ENCODE measurements at places on chromosomes 2 and 18.

GRCh38 chr2:229470781-229471180, 199.7 kb upstream of the PID1 start:
- DNase-seq, result no peak

- no peak for DNase-seq
These were observed 216.3 kb downstream of the C1D start for GRCh38 chr2:67846370-67847070.

GRCh38 chr2:14448340-14448739, 184.2 kb upstream of the LRATD1 start:
- no peak for DNase-seq

DNA sequence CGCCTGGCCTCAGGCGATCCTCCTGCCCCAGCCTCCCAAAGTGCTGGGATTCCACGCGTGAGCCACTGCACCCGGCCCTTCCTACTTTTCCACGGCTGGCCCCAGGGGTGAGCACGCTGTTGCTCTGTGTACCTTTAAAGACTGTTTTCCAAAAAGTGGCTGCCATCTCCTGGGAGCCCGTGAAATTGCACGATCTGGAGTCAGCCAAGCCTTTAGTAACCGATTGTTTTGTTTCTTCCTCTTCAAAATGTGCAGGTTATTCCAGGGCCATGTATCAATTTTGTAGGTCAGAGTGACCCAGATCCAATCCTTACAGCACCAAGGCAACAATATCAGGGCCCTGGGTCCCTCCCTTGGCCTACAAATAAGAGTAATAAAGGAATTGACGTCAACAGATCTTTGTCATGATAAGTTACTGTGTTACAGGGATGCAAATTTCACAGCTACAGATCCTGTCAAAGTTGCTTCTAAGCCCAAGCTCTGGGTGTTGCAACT, 135.6 kb upstream of the ZNF236 start:
- no peak for DNase-seq

DNA sequence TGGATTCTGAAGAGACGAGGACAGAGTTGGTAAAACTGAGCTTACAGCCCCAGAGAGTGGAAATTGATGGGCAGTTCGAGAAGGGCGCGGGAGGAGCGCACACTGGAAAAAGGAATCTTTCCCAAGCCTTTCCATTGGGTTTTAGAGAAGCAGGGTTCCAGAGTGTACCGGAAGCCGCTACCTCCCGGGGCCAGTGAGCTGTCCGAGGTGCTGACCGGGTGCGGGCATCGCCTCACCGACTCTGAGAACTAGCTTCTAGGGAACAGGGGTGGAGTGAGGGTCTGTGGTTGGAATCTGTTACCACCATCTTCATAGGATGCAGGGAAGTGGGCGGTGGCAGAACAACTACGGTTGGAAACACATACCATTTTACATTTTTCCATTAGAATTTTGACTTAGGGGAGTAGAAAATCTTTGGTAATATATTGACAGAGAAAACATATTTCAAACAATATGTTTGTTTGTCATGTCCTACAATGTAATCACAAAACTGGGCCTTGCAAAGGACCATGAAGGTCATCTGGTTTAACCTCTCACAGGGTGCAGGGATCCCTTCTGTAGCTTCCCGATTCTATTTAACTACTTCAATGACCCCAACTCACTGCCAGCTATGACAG, 724 bp downstream of the NMS start:
- DNase-seq, result no peak

GRCh38 chr2:88216641-88217040, 46.5 kb downstream of the THNSL2 start:
- no peak for DNase-seq

GRCh38 chr2:127072970-127073369, 34.0 kb downstream of the BIN1 start:
- DNase-seq, result no peak

DNA sequence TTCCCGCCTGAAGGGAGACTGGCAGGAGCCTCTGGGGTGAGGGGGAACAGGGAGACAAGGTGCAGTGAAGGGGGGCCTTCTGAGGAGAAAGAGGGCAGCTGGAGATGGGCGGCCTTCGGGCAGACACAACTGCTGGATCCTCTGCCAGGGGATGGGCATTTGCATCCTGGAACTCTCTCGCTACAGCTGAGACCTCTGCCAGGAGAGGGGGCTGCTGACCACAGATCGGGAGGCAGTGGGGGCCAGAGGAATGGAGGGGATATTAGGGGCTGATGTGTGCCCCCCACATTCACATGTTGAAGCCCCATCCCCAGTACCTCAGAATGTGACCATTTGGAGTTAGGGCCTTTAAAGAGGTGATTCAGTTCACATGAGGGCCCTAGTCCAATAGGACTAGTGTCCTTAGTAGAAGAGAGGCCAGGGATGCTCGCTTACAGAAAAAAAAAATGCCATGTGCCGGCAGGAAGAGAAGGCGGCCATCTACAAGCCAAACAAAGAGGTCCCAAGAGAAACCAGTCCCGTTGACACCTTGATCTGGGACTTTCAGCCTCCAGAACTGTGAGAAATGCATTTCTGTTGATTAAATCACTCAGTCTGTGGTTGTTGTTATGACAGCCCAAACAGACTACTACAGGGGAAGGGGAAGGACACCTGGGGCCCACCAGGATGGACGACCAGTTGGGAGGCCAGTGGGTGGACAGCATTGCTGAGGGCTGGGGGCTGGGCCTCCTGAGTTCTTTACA, 50.0 kb downstream of the TRABD2A start:
- no peak for DNase-seq

- no peak for DNase-seq
These were observed 38.4 kb downstream of the EIF4E2 start for GRCh38 chr2:232588680-232589585.

GRCh38 chr18:59839931-59840685, 59.7 kb upstream of the PMAIP1 start:
- DNase-seq, result no peak

- DNase-seq, result no peak
These were observed 230.5 kb downstream of the FIGN start for GRCh38 chr2:163505281-163505680.

GRCh38 chr2:185510060-185510459, 228.5 kb upstream of the FSIP2 start:
- DNase-seq, result no peak

- no peak for DNase-seq
These were observed 219.5 kb downstream of the BCL2 start for GRCh38 chr18:63099848-63100629.

DNA sequence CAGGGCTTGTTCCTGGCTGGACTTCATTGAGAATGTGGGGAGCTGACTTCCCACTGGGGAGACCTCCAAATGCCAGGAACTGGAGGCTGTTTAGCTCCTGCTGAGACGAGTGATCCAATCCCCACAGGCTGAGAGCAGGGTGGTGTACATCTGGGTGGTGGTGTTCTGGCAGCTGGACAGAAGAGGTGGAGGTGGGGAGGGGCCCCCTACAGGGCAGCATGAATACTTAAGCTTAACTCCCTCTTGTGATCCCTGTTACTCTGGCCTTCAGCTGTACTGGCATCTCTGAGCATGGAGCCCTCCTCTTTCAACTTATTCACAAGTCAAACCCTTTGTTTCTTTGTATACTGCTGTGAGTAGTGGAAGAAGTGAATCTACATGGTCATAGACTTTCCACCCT, 167.8 kb upstream of the LYPD1 start:
- DNase-seq, result no peak

- no peak for DNase-seq
These were observed 542 bp upstream of the CNNM3 start for GRCh38 chr2:96815326-96816126.

GRCh38 chr2:181231151-181231550, 226.0 kb upstream of the ITGA4 start:
- no peak for DNase-seq

- no peak for DNase-seq
These were observed 106.5 kb downstream of the SMAD7 start for GRCh38 chr18:48844271-48844670.

- DNase-seq, result no peak
These were observed 14.7 kb upstream of the FZD7 start for GRCh38 chr2:202018950-202019349.

GRCh38 chr2:227029426-227030105, 134.4 kb downstream of the COL4A4 start:
- no peak for DNase-seq

DNA sequence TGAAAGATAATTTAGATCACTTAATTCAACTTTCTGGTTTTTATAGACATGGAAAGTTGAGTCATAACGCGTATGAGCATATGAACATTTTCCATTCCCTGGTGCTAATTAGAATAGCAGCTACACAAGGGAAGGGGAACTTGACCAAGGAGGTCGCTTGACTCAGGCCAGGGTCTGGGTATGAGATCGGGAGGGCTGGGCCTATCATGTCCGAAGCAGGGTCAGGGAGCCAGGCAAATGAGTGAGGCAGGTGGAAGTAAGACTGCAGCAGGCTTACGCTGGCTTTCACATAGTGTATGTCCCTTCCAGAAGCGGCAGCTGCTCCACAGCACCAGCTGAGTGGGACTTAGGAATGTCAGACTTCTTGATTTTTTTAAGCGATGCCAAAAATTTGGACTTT, 14.7 kb downstream of the RALB start:
- DNase-seq, result no peak

DNA sequence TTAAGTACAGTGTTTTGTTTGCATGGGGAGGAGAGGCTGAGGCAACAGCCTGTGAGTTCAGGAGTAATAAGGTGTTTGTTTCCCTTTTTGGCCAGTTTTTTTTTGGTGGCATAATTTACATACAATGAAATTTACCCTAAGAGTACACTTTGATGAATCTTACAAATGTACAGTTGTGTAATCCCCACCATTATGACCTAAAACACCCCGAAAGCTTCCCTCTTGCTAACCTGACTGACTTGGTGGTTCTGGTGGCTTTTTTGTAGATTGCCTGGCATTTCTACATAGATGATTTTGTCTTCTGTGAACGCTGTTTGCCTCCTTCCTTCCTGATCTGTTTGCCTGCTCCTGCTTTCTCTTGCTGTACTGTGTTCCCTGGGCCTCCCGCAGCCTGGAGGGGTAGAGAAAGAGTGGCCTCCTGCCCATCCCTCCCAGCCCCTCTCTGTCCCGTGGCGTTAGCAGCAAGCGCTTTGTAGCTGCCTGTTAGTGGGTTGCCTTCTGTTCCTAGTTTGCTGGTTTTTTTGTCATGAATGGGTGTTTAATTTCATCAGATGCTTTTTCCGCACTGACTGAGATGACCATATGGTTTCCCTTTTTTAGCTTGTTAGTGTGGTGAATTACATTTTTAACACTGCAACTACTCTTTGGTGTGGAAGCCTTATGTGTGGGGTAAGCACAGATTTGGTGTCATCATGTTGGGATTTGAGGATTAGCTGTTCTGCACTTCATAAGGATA, 32.1 kb downstream of the ASAP2 start:
- no peak for DNase-seq

GRCh38 chr2:240956935-240957655, 41.3 kb upstream of the SNED1 start:
- DNase-seq, result no peak

GRCh38 chr2:24486636-24487205, 4.3 kb upstream of the NCOA1 start:
- DNase-seq, result no peak

DNA sequence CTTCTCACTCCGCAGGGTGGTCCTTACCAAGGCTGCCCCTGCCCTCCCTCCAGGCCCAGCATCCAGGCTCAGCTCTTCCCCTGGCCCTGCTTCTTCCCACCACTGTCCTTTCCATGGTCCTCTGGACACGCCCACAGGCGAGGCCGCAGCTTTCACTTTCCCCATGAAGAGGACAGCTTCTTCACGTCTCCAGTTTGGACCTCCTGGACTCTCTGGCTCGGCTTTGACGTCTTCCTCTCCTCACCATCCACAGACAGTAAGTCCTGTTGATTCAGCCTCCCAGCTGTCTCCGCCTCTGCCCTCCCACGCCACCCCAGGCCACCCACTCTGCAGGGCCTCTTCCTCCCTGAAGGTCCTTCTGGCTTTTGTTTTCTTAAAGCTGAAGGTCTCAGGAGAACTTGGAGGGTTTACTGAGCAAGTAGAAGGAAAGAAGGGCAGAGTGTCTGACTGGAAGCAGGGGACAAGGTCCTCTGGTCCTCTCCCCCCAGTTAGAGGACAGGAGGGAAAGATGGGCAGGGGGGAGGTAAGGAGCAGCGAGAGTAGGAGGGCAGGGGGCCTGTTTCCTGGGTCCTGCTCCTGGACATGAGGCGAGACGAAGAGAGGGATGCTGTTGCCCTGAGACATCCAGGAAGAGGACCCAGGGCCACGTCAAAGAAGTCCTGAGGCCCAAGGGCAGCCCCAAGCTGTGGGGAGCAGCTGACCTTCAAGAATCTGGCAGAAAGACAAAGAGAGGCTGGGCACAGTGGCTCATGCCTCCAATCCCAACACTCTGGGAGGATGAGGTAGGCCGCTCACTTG, 24.7 kb upstream of the NMUR1 start:
- DNase-seq, result no peak

- no peak for DNase-seq
These were observed 60.1 kb downstream of the LIMS1 start for GRCh38 chr2:108594132-108594981.

DNA sequence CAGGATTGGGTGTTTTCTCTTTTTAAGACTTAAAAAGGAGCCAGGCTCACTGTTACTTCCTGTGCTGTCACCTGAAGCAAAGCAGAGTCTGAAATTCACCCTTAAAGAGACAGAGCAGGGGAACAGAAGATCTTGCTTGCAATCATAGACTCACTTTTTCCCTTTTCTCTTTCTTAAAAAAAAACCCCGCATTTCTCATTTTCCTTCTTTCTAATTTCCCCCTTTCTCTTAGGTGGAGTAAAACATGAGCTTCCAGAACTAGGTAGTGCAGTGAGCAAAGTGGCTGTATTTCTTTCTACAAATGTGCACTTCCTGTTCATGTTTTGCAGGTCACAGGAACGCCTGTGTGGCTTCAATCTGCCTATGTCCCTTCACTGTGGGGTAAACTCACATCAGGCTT, 381.2 kb downstream of the LPIN1 start:
- DNase-seq, result no peak

GRCh38 chr2:24821433-24821891, 28.2 kb downstream of the CENPO start:
- DNase-seq, result no peak

DNA sequence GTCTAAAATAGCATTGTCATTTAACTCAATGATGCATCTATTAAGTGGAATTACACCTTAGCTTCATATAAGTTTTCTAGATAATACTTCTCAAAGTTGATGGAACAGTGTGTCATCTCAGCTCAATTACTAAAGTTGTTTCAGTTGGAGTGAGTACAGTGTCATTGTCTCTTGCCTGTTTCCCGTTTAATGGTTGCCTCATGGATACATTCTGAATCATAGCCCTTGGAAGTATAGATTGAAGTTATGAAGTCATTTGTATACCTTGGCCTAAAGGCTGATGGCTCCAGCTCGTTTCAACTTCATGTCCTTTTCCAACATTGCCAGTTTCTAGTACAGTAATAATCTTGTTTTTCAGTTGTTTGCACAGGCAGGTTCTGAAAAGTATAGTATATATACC, 130.5 kb upstream of the NOSTRIN start:
- no peak for DNase-seq
